K562 (cell line): ENCODE measurements at places on chromosomes 2 and 18. TPM values are rescaled to one million over a fixed set of nuclear protein-coding genes. Genes with fewer than 3 reads are reported as not detected.

The LHCGR gene
- polyA plus RNA-seq, result not detected in 2 replicates

The PDE11A gene
- 4.5 TPM in 2 replicates for polyA plus RNA-seq

The MFF gene
- polyA plus RNA-seq, result 45.9 and 55.7 TPM in 2 replicates

The ZAP70 gene
- polyA plus RNA-seq, result 0.20 and 0.76 TPM in 2 replicates

The IL36B gene
- polyA plus RNA-seq, result not detected in 2 replicates

The BUB1 gene
- polyA plus RNA-seq, result 85.3 and 92.0 TPM in 2 replicates

The TUBB8B gene
- not detected in 2 replicates for polyA plus RNA-seq

The INO80C gene
- polyA plus RNA-seq, result 35.3 and 52.2 TPM in 2 replicates

The CD8A gene
- polyA plus RNA-seq, result not detected in 2 replicates

The PIK3C3 gene
- polyA plus RNA-seq, result 42.9 and 47.2 TPM in 2 replicates

The LONRF2 gene
- polyA plus RNA-seq, result 2.7 and 3.0 TPM in 2 replicates

The FMNL2 gene
- polyA plus RNA-seq, result 0.16 and 0.22 TPM in 2 replicates

The UPP2 gene
- not detected in 2 replicates for polyA plus RNA-seq

The TSPYL6 gene
- 6.2 and 7.1 TPM in 2 replicates for polyA plus RNA-seq

The GPR39 gene
- not detected in 2 replicates for polyA plus RNA-seq

The FSHR gene
- not detected in 2 replicates for polyA plus RNA-seq

The OTX1 gene
- 2.3 and 2.6 TPM in 2 replicates for polyA plus RNA-seq

The SERPINB3 gene
- polyA plus RNA-seq, result not detected in 2 replicates

The ALPG gene
- not detected in 2 replicates for polyA plus RNA-seq

The MBP gene
- not detected in 2 replicates for polyA plus RNA-seq

The PLEK gene
- 0.11 and 0.66 TPM in 2 replicates for polyA plus RNA-seq

The ABCG8 gene
- not detected in 2 replicates for polyA plus RNA-seq

The TFCP2L1 gene
- 0.42 and 0.74 TPM in 2 replicates for polyA plus RNA-seq

The SULT1C4 gene
- polyA plus RNA-seq, result 0.12 TPM in 1 of 2 replicates, not detected in the other

The SLC14A1 gene
- polyA plus RNA-seq, result 0.19 TPM in 1 of 2 replicates, not detected in the other

The ZC3H6 gene
- 1.7 and 2.5 TPM in 2 replicates for polyA plus RNA-seq

The CFAP53 gene
- polyA plus RNA-seq, result 1.9 TPM in 2 replicates

The NCOA1 gene
- polyA plus RNA-seq, result 9.4 and 10.8 TPM in 2 replicates

The FLACC1 gene
- polyA plus RNA-seq, result 0.09 and 0.20 TPM in 2 replicates

The FAM110C gene
- polyA plus RNA-seq, result not detected in 2 replicates

The CENPA gene
- polyA plus RNA-seq, result 43.6 and 46.2 TPM in 2 replicates

The GAD1 gene
- 20.8 and 24.1 TPM in 2 replicates for polyA plus RNA-seq

The GKN2 gene
- polyA plus RNA-seq, result not detected in 2 replicates

The FAM237A gene
- polyA plus RNA-seq, result not detected in 2 replicates

The SPATS2L gene
- polyA plus RNA-seq, result 28.0 and 33.4 TPM in 2 replicates
